ENCODE measurements at places on chromosomes 2 and 18.

- no peak for DNase-seq
These were observed 96.1 kb upstream of the LMAN1 start for GRCh38 chr18:59454909-59455727.

GRCh38 chr2:233490831-233491230 lies 75.8 kb downstream of the USP40 start:
- DNase-seq: no peak

DNA sequence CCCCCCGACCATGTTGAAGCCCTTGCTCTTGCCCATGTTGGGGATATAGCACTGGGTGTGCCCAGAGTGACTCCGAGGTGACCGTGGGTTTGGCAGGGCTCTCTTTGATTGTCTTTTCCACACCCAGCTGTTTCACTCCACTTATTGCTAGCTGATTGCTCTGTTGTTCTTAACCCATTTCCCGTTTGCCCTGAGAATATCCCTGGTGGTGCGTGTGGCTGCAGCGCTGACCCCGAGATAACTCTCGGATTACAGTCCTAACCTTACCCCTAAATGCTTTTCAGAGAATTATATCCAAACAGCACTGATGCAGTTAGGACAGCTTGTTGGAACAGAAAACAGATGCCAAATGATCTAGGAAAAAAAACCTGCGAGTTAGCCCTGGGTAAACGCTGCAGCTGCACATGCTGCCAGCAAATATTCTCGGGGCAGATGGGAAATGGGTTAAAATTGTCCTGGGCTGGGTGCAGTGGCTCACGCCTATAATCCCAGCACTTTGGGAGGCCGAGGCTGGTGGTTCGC lies 34.3 kb upstream of the SNORC start:
- DNase-seq: no peak

DNA sequence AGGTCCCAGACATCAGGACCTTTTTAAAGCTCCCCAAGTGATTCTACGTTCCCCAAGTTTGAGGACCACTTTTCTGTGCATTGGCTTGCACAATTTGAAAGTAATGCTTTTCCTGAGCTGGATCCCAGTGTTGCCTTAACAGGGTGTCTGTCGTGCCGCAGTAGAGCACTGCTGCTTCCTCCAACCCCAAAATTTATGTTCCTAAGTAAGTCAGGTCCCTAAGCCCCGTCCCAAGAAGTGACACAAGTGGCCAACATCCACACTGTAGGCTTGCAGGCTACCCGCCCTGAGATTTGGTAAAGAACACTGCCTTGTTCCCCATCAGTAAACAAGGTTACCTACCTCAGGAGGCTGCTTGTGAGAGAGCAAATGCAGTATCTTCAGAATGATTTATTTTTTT lies 2.0 kb downstream of the SFT2D3 start:
- DNase-seq: no peak

DNA sequence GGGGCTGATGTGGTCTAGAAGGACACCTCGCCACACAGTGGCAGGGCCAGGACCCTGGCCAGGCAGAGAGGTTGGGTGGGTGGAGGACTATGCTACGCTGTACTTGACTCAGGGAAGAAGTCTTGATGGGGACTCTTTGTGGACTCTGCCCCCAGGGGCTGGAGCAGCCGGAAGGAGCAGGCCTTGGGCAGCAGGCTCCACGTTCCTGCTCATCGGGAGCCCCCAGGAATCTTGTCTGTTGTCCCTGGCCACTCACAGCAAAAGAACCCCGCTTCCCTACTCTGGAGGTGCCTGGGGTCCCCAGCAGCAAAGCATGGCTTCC lies 79.0 kb downstream of the POLR1A start:
- DNase-seq: no peak

DNA sequence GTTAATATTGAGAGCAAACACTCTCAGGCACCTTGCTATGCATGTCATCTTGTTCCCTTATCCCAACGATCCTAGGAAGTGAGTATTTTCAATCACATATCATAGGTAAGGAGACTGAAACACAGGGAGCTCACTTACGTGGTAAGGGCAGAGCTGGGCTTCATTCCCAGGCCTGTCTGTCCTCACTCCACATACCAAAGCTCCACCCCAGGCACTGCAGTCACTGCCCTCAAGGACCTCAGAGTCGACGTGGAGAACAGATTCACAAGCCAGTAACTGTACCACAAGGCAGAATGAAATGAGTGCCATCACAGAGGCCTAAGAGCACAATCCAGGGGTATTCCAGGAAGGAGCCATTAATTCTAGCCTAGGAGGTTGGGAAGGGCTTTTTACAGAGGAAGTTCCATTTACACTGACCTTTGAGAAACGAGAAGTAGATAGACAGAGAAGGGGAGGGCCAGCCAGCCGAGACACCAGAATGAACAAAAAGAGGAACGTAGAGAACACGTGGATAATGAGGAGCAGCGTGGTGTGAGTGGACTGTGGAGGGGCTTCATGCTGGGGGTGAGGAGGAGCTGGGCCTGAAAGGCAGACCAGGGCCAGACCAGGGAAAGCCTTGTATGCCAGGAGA lies 48.6 kb downstream of the KIAA2012 start:
- no peak for DNase-seq

- DNase-seq: no peak
These were observed 247.0 kb downstream of the TMX3 start for GRCh38 chr18:68467957-68468356.

GRCh38 chr18:13239171-13239956 lies 20.8 kb downstream of the LDLRAD4 start:
- DNase-seq: no peak

DNA sequence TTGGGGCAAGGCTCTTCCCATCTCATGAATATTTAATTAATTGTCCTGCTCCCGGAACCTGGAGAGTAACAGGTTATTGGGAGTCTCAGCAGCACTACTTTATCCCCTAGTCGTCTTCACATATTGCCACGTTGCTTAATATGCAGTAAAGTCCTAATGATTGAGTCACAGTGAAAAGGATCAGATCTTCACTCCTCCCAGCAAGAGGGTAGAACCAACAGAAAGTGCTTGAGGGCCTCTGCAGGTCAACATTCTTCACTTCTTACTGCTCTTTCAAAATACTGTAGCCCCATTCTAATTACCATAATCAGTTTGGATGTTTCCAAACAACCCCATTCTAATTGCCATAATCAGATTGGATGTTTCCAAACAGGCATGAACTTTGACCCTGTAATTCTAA lies 801.0 kb downstream of the LRRTM4 start:
- no peak for DNase-seq

- no peak for DNase-seq
These were observed 3.7 kb upstream of the MFSD6 start for GRCh38 chr2:190404487-190404886.

DNA sequence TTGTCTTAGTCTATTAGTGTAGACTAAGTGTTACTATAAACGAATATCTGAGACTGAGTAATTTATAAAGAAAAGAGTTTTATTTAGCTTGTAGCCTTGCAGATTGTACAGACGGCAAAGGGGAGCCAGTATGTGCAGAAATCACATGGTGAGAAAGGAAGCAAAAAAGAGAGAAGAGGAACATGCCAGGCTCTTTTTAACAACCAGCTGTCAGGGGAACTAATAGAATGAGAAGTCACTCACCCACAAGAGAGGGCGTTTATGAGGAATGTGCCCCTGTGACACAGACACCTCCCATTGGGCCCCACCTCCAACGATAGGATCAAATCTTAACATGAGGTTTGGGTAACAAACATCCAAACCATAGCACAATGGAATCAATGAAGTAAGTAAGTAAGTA lies 20.6 kb upstream of the ZNF804A start:
- DNase-seq: no peak

DNA sequence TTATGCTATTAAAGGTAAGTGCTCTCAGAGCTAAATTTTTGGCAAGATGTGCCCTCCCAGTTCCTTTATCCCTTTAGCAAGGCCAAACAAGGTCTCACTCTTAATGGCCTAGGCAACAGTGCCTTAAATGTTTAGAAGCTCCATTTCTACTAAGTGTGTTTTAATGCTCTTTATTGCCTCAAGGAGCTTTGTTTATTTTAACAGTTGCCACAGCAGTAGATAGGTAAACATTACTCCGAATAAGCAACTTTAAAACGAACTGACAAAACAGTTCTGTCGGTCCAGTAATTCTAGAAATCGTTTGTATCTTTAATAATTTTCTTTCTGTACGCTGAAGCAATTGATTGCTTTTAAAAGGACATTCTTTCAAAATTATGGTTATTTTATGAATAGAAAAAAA lies 74.5 kb downstream of the PIEZO2 start:
- no peak for DNase-seq

GRCh38 chr2:20094142-20094755 lies 42.8 kb upstream of the LAPTM4A start:
- DNase-seq: no peak

DNA sequence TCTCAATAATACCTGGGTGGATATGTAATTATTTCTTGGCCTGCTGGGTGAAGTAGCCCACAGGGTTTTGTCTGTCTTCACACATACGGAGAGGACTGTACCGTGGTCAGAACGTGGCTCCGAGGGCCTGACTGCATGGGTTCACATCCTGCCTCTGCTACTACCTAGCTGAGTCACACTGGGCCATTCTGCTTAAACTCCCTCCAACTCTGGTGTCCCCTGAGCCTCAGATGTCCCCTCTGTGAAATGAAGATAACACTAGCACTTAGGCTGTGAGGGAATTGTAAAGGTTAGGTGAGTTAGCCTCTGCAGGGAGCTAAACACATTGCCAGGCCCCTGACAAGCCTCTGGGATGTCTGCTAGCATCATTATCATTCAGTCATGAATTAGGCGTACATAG lies 120.1 kb upstream of the NABP1 start:
- DNase-seq: no peak

- no peak for DNase-seq
These were observed 2.2 kb upstream of the MAPRE2 start for GRCh38 chr18:35038881-35039491.

DNA sequence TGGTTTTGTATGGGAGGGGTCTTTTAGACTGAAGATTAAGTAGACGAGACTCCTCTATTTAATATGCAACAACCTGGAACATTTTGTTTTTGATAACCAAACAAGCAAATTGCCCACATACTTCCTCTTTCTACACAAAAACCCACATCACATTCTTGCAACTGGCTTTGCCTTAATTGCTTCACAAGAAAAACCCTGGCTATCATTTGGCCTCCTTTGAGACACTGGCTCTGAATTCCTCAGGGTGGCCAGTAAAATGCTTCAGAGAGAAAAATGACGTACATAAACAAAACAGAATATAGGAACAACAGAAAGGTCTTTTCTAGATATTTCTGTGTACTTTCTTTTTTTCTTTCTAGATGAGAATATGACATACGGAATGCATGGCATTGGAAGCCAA lies 103.0 kb downstream of the TRIB2 start:
- DNase-seq: peak; percentile 54

DNA sequence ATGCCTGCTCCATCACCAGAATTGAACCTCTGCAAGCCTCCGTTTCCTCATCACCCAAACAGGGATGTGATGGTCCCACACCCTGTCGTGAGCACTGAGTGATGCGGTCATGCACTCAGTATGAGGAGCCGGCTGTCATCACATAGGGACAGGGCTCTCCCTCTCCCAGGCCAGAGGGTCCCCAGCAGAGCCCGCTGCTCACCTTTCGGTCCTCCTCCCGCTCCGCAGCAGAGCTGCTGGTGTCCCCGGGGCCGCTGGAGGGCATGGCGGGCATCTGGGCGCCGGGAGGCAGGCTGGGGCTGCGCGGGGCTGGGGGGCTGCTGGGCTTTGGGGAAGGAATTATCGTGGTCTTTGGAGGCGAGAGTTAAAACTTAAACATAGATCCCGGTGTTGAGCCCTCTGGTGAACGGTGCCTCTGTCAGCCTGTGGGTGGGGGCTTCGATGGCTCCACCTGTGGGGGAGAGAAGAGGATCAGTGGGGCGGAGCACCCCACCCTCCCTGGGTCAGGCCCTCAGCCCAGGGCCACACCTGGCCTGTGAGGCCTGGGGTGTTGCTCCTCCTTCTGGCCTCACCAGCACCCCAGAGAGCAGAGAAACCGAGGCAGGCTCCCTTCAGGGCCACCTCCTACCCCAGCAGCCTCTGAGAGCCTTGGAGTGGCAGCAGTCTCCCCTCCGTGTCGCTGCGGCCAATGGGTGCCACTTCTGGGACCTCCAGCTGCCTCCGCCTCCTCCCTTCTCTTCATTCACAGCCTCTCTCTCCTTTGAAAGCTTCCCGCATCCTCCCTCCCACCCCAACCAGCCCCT lies 27.8 kb downstream of the DNMT3A start:
- DNase-seq: no peak

GRCh38 chr2:9273486-9274130 lies 67.0 kb downstream of the ASAP2 start:
- DNase-seq: no peak

DNA sequence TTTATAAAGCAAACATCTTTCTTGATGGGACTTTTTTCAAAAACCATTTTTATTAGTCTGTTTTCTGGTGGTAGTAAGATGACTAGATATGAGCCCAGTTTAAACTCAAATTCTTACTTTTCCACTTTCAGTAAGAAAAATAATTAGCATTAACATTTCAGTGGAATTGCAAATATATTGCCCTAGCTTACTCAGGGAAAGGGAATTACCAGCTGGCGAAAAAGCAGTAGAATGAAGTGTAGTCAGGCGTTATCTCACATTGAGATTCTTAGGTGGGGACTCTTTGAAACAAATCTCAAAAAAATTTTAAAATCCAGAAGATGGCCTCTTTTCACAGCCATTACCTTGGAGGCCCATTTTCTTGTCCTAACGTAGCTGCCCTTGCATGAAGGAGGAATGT lies 65.8 kb downstream of the CRIM1 start:
- DNase-seq: no peak

DNA sequence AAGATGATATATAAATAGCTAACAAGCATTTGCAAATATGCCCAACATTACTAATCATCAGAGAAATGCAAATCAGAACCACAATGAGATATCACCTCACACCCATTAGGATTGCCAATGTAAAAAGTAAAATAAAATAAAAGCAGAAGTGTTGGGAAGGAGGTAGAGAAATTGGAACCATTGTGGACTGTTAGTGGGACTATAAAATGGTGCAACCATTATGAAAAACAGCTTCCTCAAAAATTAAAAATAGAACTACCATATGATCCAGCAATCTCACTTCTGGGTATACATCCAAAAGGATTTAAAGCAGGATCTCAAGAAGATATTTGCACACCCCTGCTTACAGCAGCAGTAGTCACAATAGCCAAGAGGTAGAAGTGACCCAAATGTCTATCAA lies 99.8 kb upstream of the DAPL1 start:
- DNase-seq: no peak

DNA sequence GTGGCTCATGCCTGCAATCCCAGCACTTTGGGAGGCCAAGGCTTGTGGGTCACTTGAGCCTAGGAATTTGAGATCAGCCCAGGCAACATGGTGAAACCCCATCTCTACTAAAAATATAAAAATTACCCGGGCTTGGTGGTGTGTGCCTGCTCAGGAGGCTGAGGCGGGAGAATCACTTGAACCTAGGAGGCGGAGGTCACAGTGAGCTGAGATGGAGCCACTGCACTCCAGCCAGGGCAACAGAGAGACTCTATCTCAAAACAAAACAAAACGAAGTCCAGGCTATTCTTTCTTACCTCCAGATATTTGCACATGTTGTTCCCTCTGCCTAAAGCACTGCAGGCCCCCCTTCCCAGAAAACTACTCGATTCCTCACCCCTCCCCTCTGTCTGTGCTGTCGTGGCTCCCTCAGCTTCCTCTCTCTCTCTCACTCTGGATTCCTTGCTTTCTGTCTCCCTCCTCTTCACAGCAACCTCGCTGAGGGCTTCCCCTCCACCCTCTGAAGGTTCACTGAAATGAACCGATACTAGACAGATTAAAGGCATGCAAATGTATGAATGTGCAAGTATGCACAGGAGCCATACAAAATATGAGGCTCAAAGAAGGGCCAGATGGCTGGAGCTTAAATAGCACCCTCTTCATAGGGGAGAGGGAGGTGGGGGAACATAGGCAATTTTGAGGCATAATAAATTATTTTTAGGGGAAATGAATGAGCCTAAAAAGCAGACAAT lies 18.5 kb downstream of the TMEM177 start:
- DNase-seq: no peak

Data from fibroblast of skin of scalp (primary cell).